ENCODE measurements at places on chromosomes 7 and 10.

GRCh38 chr7:128037081-128037480 lies 5.8 kb upstream of the LRRC4 start:
- DNase-seq = no peak

GRCh38 chr7:83271212-83272099 lies 108.8 kb upstream of the PCLO start:
- DNase-seq = no peak

GRCh38 chr10:96606946-96607345 lies 20.1 kb upstream of the TM9SF3 start:
- no peak for DNase-seq

DNA sequence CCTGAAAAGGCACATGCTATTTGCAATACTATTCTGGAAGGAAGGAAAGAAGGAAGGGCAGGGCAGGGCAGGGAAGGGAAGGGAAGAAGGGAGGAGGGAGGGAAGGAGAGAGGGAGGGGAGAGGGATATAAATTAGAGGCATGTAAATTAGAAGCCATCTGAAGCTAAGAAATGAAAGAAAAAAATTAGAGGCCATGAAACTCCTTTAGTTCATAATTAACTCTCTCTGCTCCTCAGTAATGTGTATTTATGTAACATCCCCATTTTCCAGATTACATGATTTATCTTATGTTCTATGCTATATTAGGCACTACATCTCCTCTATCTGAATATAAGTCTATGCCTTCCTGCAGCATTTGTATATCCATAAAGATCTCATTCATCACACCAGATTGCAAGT lies 12.7 kb upstream of the JCAD start:
- no peak for DNase-seq

DNA sequence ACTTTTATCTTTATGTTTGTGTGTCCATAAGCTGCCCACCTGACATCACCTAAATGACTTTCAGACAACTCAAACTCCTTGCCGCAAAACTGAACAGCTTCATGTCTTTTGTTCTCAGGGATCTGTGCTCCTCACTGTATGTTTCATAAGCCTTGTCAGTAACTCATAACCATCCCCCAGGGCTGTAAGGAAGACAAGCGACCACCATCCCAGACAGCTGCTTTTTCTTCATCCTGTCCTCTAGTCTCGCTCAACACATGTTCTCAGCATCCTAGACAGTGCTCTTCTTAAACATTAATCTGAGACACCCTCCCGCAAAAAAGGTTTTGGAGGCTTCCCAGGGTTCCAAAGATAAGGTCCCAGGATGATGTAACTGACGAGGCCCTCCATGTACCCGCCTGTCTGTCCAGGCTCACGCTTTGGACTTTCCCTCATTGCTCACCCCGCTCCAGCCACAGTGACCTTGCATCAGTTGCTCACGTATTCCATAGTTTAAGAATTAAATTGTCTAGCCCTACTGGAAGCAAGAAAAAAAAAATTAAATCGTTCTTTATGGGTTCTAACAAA lies 69.8 kb downstream of the MAP3K8 start:
- DNase-seq = no peak

GRCh38 chr10:116757246-116757645 lies 14.9 kb upstream of the HSPA12A start:
- DNase-seq = no peak

GRCh38 chr7:122544463-122544862 lies 154.5 kb downstream of the RNF133 start:
- no peak for DNase-seq

DNA sequence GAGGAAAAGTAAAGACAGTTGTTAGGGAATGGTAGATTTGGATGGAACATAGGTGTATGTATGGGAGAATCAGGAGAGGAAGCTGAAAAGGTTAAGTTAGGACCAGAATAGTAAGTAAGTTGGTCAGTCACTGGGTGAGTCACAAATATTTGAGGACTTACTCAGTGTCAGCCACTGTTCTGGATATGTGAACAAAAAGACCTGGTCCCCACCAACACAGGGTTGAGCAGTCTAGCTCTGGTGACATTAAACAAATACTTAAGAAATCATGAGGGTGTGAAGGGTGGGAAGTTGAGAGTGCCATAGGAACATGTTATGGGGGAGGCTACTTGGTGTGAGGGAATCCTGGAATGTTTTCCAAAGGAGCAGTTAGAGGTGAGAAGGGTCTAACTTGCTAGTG lies 246.9 kb downstream of the PTEN start:
- DNase-seq = no peak

GRCh38 chr7:36011588-36011965 lies 141.5 kb upstream of the EEPD1 start:
- DNase-seq = no peak

GRCh38 chr7:23106823-23107663 lies 1.5 kb downstream of the KLHL7 start:
- DNase-seq = no peak

GRCh38 chr7:37433166-37433565 lies 15.5 kb downstream of the ELMO1 start:
- DNase-seq = no peak

- no peak for DNase-seq
Observed at GRCh38 chr7:131486346-131486745, 70.1 kb downstream of the PODXL start.

DNA sequence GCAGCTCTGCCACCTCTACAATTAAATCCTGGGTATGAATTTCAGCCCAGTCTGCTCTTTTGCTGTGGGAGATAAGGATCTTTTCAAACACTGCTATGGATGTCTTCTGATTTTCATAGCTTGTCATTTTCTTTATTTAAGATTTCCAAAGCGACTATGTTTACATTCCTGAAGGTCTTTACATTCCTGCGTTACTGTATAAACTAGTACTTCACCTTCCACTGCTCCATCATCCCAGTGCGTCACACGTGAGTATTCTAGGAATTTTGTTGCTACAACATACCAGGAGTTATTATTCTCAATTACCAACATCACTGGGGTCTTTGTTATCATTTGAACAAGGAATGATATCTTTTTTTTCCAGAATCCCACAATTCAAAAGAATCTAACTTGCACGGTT lies 944.7 kb downstream of the SORCS3 start:
- DNase-seq = no peak

DNA sequence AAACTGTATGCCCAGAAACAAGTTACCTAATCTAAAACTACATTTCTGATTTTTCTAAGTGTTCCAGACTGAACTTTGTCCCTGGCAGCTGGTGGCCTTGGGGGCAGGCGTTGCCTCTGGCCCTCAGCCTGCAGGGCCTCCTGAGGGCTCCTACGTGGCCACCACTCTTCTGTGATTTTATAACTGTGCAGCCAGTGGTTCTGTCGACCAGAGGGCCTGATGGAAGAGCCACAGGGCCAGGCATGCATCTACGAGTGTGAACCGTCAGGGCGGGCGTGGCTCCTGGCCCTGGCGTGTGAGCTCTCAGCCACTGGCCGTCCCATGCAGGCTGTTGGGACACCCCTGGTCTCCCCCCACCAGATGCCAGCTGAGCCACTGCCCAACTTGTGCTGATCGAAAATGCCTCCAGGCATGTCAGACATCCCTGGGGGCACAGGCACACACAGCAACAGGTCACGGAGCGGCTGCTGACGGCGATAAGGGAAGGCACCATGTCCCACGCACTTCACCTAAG lies 173.4 kb downstream of the ZMYND11 start:
- DNase-seq = no peak

- no peak for DNase-seq
Observed at GRCh38 chr7:156650042-156650441, 9.5 kb downstream of the RNF32 start.

DNA sequence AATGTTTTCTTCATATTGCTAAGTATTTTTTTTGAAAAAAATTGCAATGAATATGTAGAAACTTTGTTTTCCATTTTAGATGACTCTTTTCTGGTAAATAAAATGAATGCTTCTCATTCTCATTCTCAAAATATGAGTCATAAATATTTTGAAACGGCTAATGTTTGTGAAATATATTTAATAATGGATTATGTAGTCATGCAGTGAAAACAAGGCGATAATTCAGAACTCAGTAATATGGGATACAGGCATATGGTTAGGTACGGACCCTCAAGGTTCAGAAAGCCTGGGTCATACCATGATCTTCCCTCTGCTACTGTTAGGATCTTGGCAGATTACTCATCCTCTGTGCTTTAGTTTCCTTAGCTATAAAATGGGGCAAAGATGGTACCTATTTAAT lies 46.2 kb upstream of the SLC39A12 start:
- no peak for DNase-seq

DNA sequence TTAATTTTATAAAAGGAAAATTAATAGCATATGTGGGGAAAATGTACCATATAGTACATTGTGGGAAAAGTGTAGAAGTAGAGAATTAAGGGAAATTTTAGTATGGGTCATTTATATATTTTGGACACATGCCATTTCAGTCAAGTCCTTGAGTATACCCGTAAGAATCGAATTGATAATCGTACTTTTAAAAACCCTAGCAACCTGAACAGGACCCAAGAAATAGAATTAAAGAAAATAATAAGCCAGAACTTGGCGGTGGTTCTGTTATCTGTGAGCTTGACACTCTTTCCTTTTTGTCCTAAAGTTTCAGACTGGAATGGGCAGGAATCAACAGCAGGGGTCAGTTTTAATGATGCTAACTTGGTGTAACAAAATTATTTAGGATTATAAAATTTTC lies 221.0 kb downstream of the CDK14 start:
- DNase-seq = no peak

GRCh38 chr7:133629701-133630100 lies 376.8 kb downstream of the EXOC4 start:
- DNase-seq = no peak

DNA sequence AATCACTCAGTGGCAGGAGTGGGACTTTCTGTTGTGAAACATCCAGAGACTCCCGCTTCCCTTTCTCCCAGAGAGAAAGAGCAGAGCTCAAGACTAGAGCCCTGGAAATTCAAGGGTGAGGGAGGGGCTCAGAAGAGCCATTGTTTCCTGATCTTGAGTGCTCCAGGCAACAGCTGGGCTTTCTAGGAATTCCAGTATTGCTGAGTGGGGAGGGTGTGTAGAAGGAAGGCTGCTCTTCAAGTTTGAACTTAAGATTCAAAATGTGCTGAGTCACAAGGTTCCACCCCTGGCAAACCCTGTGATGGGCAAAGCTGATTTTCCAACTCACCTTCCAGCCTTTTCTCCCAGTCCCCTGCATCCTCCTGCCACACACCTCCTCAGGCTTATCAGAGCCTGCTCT lies 42.3 kb upstream of the MSRB2 start:
- DNase-seq = no peak

DNA sequence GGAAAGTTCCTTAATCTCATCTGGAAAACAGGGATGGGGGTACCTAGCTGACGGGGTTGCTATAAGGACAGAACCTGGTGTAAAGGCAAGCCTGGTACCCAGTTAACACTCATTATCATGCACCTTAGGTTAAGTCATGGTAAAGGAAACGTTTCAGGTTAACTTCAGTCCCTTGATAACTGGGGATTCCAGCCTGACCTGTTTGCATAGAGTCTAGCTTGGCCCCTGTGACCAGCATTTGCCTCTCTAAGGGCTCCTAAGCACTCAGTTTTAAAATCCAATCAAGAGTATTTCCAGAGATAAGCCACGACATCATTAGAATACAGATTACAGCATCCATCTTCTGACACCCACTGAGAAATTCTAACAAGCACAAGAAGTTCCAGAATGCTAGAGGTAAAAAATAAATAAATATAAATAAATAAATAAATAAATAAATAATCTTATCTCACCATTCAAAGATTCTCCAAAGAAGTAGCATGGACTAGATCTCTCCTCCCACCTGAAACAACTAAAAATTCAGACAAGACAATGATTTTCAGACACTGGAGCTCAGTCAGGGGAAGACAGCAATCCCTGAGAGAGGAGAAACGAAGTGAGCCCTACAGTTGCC lies 184.6 kb downstream of the KCNMA1 start:
- DNase-seq = no peak

DNA sequence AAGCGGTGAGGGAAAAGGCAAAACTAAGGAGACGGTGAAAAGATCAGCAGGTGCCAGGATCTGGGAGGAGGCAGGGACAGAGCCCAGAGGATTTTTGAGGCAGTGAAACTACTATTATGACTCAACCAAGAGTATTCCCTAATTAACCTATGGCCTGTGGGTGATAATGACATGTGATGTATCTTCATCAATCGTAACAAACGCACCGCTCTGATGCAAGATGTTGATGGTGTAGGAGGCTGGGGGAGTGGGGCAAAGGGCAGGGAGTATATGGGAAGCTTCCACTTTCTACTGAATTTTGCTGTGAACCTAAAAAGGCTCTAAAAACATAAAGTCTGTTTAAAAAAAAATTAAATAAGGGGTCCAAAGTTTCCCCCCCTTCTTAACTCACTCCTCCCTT lies 25.5 kb upstream of the EZH2 start:
- no peak for DNase-seq

DNA sequence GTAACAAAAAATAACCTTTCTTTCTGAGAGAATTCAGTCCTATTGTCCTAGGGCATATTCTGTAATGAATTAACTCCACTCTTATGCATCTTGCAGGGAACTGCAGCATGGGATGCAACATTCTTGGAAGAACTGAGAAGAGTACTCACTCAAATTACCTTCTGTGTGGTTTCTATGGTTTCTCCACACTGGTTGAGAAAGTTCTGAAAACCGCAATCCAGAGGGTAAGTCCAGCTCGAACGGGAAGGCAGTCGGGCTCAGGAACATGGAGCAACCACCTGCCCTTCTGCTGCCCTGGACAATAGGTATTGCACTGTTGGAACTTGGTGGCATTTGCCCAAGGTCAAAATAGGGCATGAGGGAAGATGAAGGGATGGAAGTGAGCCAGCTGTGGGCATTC lies 59.6 kb upstream of the CDK13 start:
- no peak for DNase-seq

- DNase-seq = peak; percentile 79
Observed at GRCh38 chr7:2709553-2710285, 21.7 kb downstream of the AMZ1 start.

DNA sequence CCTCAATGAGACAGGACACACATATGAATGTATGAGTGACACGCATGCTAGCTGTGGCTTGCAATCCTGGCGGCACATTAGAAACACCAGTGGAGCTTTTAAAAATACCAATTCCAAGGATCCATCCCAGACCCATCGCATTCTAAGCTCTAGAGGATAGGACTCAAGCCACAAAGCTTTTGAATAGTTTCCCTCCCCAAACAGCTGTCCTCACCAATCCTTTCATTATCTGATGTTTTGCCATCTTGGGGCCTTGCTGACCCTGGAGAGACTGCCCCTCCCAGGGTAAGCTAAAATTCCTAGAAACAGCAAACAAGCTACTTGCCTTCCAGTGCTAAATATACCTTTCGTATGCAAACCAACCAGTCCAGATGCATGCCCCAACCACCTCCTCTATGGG lies 8.9 kb upstream of the TM9SF3 start:
- DNase-seq = no peak

- DNase-seq = no peak
Observed at GRCh38 chr10:75899816-75900390, 468.5 kb downstream of the LRMDA start.

DNA sequence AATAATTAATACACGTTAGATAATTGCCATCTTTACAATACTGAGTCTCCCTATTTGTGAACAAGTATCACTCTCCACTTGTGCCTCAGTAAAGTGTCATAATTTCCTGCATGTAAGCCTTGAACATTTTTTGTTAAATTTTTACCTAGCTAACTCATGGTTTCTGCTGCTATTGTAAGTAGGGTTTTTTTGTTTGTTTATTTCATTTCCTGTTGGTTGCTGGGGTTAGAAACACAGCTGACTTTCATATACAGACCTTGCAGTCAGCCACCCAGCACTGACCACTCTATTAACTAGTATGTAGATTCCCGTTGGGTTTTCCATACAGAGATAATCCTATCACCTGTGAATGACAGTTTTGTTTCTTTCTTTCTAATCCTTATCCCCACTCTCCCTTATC lies 133.3 kb downstream of the MPP7 start:
- DNase-seq = no peak

All from CD4-positive, alpha-beta memory T cell (primary cell).